ENCODE measurements at places on chromosomes 3 and 15.

- no peak for DNase-seq
Measured at GRCh38 chr3:23246651-23247050, 43.5 kb downstream of the UBE2E2 start.

GRCh38 chr3:188082450-188082849, 71.5 kb upstream of the LPP start:
- DNase-seq: no peak

- no peak for DNase-seq
Measured at GRCh38 chr15:51366920-51367319, 25.5 kb downstream of the GLDN start.

GRCh38 chr3:47578119-47578632, 489 bp downstream of the CSPG5 start:
- no peak for DNase-seq

- no peak for DNase-seq
Measured at GRCh38 chr3:191648787-191649186, 187.8 kb downstream of the PYDC2 start.

GRCh38 chr3:161349529-161350312, 21.6 kb downstream of the SPTSSB start:
- peak; percentile 46 for DNase-seq

DNA sequence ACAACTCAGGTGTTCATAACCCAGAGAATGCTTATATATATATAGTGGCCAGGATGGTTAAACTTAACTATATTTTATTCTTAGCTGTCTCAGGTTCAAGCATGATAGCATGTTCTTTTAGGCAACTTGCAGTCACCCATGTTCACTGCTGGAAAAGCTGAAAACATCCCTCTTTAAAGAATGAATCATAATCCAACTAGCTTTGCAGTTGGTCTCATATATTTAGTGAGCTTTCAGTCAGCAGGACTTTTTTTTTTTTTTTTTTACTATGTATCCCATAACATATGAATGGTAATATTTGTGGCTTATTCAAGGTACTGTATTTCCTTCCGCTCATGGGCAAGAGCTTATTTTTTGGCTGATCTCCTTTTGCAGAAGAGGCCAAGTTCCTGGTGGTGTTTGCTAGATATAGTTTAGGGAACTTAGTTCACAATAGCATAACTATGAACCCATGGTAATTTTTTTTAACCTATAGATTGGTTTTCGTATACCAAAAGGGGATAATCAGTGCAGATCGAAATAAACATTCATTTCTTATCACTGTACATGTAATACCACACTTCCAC, 77.6 kb downstream of the CMSS1 start:
- DNase-seq: no peak

GRCh38 chr3:8095724-8096123, 405.9 kb upstream of the LMCD1 start:
- no peak for DNase-seq

GRCh38 chr3:182605882-182606611, 187.3 kb upstream of the ATP11B start:
- no peak for DNase-seq

DNA sequence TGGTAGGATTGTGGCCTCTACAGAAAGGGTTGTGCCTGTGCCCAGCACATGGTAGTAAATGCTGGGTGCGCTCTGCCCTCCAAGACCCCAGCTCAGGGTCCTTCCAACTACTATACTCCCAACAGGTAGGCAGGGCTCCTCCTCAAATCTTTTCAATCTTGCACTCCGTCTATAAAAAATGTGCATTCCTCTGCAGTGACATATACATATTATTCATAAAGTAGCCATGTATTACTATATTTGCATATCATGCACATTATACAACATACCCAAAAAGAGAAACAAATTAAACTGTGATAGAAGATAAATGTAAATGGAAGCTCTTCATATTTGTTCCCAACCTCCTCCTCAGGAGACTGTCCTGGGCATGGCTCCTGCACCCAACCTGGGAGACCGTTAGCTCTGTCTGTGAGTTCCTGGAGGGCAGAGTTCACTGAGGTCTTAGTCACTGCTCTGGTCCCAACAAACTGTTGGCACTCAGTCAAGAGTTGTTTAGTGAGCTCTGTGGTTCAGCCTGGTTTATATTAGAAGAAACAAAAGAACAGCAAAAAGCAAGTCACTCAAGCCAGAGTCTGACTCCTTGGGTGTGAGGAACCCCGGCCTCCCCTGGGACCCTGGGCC, 47.7 kb upstream of the GRIP2 start:
- no peak for DNase-seq

- no peak for DNase-seq
Measured at GRCh38 chr3:89179355-89180001, 72.1 kb downstream of the EPHA3 start.

- DNase-seq: no peak
Measured at GRCh38 chr3:129014148-129014547, 13.0 kb downstream of the EFCC1 start.

GRCh38 chr3:124815781-124816180, 71.4 kb downstream of the ITGB5 start:
- no peak for DNase-seq
